ENCODE measurements at places on chromosomes 4 and X. TPM values are rescaled to one million over a fixed set of nuclear protein-coding genes. Genes with fewer than 3 reads are reported as not detected.

The CFAP299 gene
- not detected for total RNA-seq

The GATB gene
- 20.8 TPM for total RNA-seq

The QDPR gene
- total RNA-seq: 53.6 TPM

The HHIP gene
- total RNA-seq: 4.0 TPM

The TBX22 gene
- total RNA-seq: not detected

The RNF113A gene
- 17.8 TPM for total RNA-seq

The SCOC gene
- total RNA-seq: 60.8 TPM

The SHROOM4 gene
- total RNA-seq: 7.0 TPM

The P2RY10 gene
- not detected for total RNA-seq

The HTRA3 gene
- total RNA-seq: 35.2 TPM

DNA sequence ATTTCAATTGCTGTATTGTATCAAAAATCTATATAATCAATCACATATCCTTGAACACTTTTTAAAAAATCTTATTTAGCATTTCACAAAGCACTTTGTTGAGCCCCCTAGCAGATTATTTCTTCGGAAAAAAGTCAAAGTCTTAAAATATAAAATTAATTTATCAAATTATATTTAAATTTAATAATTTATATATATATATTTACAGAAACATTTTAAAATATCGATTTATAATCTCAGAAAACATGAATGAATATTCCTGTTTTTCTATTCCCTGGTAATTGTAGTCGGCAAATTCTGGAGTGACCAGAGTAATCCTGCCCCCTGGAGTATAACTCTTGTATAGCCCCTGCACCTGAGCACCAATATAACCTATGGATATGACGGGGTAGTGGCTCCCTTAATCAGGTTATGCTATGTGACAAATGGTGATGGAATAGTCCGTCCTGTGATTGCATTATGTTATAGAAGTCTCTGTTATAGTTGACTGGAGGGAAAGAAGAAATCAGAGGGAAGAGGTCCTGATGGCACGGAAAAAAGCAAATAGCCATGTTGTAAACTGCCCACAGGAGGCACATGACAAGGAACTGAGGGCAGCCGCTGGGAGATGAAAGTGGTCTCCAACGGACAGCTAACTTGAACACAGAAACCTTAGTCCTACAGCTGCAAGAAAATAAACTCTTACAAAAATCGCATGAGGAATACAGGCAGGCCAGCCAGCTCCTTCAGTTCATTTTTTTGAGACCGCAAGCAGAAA is 1092.3 kb downstream of the ARAP2 start:
- no peak for DNase-seq

DNA sequence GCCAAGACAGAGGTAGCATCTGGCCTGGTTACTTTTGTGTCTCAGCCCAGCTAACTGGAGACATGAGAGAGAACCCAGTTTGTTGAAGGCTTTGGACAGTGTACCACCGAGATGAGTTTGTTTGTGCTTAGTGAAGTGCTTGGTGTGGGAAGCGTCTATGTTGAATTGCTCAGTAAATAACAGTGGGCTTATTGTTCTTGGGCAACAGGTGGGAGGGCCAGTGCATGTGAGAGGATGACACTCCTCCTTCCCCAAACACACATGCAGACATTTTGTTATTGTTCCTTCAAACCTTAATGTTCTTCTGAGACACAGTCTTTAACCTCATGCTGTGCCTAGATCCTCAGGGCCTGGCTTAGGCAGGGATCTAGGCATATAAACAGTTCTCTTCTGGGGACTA is 39.7 kb downstream of the MSN start:
- DNase-seq: no peak

GRCh38 chrX:153945956-153946943 is 1.8 kb upstream of the RENBP start:
- no peak for DNase-seq

DNA sequence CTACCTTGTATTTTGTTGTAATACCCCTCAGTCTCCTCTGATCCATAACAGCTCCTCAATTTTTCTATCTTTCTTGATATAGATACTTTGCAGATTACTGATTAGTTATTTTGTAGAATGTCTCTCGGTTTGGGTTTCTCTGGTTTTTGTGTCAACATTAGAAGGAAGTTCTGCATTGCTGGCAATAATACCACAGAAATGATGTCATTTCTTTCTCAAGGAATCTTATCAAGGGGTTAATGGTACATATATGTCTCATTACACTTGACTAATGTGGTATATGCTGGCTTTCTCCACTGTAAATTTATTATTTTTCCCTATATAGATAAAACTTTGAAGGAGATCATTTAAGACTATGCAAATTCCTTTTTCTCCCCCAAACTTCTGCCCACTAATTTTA is 183.6 kb upstream of the DKK2 start:
- DNase-seq: peak; percentile 45

DNA sequence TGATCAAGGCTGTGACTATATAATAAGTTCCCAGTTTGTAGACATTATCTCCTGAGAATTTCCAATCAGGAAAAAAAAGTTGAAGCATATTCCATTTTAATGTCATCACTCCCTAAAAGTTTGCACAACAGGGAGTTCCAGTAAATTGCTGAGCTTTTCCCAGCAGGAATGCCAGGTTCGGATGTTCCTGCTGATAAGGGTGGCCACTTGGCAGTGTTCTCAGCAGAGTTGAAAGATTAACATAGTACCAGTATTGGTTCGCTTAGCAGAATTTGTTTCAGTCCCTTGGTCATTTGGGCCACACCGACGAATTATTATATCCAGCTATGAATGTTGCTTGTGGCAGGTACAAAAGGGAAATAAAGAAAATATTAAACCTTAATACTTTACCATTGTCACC is 5.2 kb upstream of the CXCL2 start:
- peak; percentile 47 for DNase-seq

DNA sequence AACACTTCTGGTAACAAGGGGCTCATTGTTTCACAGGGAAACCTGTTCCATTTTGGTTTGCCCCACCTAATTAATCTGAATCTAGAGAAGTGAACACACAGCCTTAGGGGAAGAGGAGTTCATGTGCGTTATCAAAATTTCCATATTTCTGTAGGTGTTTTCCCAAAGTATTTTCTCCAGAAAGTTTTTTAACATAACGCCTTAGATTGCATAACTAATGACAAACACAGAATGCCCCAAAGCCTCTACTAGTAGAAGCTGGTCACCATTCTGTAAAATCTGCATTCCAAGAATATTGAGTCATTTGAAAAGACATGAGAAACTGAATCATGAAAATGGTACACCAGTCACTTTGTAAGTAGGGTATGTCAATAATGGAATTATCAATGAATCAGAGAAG is 41.1 kb downstream of the IL13RA2 start:
- peak; percentile 8 for DNase-seq

DNA sequence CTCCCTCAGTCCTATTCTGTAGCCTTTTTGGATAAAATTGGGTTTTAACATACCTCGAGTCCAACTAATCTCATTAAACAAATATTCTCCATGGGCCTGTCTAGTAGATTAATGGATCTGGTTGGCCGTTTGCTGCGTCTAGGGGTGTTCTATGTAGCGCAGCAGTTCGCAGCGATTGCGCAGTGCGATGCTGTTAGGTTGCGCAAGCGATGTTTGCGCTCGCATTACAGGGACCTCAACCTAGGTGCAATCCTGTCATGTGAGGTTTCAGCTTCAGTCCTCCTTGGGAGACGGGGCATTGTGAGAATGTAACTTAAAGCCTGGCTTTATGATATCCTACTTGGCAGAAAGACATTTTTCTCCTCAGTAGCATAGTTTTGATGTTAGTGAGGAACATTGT is 14.0 kb downstream of the OGT start:
- no peak for DNase-seq

GRCh38 chrX:50073601-50074000 is 127.2 kb downstream of the AKAP4 start:
- DNase-seq: no peak

- DNase-seq: peak; percentile 64
These were observed 134.2 kb downstream of the PWWP3B start for GRCh38 chrX:106302304-106302703.

DNA sequence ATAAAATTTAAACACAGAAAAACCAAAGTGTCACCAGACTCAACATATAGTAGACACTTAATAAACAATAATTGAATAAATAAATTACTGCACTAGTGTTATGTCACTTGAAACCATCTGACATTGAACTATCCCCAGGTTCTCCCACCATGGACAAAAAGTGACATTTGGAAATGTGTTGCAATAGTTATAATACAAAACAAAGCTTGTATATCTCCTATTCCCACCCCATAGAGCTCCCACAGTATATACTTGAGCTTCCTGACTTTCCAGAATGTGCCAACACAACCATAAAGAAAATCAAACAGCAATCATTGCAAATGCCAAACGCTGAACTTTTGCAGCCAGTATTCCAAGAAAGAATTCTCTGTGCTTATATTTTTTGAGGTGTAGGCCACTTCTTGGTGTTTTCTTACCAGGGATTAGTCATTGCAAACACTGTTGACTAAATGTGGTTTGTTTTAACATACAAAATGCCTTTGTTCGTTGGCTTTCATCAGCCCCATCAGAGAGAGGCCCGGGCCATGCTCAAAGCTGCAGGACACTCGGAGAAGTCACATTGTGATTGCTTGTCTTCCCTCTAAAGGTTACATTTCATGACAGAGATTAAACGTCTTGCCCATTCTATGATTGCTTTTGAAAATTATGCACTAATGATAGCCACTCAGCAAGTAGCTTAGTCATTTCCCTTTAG is 33.8 kb downstream of the PPARGC1A start:
- peak; percentile 70 for DNase-seq

DNA sequence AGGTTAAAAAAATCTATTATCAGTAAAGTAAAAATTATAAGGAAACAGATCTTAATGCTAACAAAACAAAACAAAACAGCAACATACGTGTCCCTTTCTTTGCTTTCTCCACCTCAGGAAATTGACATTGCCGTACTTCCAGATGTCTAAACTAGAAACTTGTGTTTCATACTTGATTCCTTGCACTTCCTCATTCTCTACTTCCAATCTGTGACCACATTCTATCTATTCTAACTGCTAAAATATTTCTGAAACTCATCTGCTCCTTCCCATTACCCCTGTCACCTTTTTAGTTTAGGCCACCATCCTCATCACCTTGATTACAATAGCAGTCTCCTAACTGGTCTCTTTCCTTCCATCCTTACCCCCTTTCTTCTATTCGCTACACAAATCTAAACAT is 22.5 kb upstream of the RPA4 start:
- DNase-seq: no peak

DNA sequence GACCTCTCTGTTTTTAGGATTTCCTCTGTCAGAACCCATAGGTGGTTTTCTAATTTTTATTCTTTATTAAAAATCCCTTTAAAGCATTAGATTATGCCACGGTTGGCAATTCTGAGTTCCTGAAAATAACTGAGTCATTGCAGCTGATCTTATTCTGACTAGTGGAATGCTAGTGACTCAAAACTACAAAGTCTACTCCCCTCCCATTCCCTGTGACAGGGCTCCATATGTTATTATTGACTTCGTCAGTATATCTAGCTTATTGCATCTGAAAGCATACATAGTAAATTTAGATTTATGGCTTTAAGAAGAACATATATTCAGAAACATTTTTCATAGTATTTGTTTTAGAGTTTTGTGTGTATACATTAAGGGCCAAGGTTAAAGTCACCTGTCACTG is 38.5 kb downstream of the HERC3 start:
- peak; percentile 71 for DNase-seq

DNA sequence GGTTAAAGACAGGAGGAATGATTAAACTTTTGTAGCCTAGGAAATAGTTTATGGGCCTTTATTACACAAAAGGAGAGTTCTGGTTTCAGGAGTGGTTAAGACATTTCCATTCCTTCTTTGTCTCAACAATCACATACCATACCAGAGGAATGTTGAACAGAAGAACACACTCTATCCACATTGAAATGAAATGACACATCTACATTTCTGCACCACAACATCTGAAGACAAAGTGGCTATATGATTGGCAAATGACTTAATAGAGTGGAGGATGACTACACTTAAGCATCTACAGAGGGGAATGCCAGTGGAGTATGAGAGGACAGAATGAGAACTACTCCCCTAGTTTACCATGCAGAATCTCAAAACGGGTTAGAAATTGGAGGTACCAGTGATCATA is 8.0 kb downstream of the CYP2U1 start:
- DNase-seq: peak; percentile 36

DNA sequence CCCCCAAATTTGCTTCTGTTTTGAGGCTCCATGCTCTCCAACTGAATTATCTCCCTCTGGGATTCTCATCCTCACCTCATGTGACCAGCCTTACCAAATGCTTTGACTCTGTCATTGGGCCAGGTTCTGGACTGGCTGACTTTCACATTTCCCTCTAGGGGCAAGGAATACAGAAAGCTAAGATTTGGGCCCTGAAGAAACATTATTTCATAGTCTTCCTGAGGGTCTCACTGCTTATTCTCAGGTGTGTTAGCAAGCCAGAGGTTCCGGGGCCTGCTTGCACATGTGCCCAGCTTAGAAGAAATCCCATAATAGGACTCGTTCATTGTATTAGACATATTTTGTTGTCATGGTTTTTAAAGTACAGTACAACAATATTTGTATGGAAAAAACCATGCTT is 62.6 kb upstream of the TEX13D start:
- no peak for DNase-seq

- DNase-seq: no peak
These were observed 36.3 kb upstream of the TBC1D14 start for GRCh38 chr4:6873291-6873690.

GRCh38 chr4:79426989-79427388 is 19.0 kb upstream of the GK2 start:
- no peak for DNase-seq

DNA sequence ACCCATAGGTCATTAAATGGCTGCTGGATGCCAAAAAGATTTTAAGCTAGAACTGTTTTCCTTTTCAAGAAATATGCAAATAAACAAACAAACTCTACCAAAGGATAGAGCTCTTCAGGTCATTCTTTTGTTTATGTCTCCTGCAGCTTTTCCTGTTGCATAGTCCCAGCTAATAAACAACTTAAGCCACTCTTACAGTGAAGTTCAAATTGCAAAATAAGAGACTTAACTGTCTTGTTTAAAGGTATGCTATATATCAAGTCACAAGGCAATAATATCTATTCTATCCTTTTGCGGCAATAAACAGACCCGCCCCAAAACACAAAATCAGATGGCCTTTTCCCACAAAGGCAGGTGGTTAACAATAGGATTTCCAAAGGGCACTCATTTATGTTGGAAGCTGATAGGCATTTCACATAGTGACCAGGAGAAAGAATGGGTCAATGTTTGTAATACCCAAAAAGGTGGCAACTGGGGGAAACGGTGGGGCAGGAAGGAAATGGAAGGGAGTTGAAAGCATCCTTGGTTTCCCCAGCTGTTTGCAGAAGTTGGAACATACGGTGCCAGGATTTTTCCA is 15.3 kb downstream of the HAND2 start:
- no peak for DNase-seq

DNA sequence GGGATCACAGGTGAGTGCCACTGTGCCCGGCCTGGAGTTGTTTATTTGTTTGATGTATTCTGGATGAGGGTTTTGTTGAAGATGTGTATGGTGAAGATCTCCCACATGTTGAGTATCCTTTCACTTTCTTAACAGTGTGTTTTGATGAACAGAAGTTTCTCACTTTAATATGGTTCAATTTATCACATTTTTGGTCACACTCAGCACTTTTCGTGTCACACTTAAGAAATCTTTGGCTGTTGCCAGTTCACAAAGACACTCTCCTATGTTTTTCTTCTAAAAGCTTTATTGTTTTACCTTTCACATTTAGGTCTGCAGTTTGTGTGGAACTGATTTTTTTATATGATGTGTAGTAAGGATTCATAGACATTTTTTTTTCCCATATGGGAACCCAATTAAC is 16.6 kb upstream of the ZNF185 start:
- DNase-seq: no peak

- no peak for DNase-seq
These were observed 351.6 kb downstream of the NLGN4X start for GRCh38 chrX:5876984-5877596.

- no peak for DNase-seq
These were observed 126.0 kb upstream of the CXorf66 start for GRCh38 chrX:140091125-140091886.
